Hematopoietic multipotent progenitor cell (in vitro differentiated cells): ENCODE measurements at places on chromosomes 5 and 9.

DNA sequence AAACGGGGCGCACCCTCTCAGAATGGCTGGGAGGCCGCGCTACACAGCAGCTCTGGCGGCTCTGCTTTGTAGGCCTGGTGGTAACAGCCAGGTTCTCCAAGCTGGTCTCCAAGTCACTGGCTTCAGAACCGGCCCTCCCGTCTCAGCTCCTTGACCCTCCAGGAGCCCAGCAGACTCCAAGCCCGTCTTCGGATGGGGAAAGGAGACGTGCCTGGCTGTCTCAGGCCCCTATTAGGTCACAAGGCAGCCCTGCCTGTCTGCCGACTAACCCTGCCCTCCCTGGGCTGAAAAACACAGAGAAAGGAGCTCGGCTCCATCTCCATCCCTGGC, 2.2 kb downstream of the ASB6 start:
- no peak for DNase-seq

DNA sequence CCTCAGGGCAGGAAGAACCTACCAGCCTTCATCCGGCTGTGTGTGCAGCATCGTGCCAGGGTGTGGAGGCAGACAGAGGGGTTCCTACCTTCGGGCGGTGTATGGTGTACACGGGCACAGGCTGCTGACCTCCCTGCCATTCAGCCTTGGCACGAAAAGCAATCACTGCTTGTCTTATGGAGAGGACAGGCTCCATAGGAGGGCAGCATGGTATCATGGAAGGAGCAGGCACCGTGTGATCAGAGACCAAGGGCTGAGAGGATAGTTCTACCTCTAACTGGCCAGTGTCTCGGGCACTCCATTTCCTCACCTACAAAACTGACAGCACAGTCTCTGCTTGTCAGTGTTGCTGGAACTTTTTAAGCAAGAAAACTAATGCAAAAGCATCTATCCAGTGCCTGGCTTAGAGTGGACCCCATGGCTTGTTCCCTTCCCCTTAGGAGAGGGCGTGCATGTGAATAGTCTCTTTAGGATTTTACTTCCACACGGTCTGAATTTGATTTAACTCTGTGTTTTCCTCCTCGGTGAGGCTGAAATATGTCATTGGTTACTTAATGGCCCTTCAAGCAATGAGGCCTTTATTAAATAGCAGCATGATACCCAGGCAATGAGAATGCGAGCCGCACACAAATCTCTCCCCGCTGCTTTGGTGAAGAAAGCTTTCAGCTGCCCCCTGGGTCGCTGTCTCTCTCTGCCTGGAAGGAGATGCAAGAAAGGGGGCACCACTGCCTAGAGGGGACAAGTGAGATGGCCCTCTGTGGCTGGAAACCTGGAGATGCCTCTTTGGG, 22.2 kb downstream of the TTLL11 start:
- DNase-seq, result no peak

DNA sequence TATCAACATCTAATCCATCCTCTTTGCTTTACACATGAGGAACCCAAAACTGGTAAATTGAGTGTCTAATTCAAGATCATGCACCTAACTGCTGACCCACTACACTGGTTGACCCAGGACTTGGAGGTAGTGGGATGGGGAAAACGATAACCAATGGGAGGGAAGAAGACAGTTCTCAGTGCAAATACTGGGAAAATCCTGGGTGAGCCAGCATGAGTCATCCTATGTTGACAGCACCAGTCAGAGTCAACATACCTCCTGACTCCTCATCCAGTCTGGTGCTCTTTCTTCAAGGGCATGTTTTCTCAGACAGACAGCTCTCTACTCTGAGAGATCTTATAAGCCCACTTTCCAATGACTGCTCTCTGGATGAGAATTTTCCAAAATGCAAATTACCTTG, 232.8 kb upstream of the PTGER4 start:
- DNase-seq, result no peak

- DNase-seq, result peak; percentile 54
These were observed 38.4 kb downstream of the PRKACG start for GRCh38 chr9:68975365-68976043.

- DNase-seq, result no peak
These were observed 219.9 kb upstream of the NFIL3 start for GRCh38 chr9:91643481-91644077.

- DNase-seq, result no peak
These were observed 64.6 kb downstream of the NEURL1B start for GRCh38 chr5:172705576-172706084.

GRCh38 chr9:2321523-2322148, 300.0 kb upstream of the VLDLR start:
- no peak for DNase-seq

DNA sequence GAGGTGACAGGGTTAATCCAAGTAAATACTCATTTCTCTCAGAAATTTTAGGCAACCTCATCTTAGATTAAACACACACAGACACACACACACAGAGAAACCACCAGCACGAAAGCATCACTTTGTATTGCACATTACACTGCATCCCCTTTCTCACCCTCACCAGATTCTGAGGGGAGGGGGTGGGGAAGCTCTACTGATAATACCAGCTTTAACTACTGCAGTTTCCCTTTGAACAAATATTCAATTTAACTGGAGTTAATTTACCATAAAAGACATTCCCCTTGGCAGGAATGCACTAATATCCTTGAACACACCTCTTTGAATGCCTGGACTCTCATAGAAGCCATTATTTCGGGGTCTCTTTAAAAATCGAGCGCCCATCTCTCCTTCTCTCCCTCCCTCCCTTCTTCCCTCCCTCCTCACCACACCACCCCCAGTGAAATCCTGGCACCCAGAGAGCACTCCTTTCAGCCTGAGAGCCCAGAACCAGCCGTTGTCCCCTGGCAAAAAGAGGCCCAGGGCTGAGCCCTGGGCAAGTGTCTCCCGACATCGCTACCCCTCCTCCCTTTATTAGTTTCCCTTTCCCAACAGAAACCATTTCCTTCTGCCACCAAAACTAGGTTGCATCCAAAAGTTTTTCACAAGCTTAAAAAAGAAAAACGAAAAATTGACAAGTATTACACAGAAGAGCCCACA, 2.8 kb upstream of the NFIB start:
- DNase-seq, result no peak

GRCh38 chr5:171426266-171426665, 6.8 kb downstream of the FGF18 start:
- no peak for DNase-seq

DNA sequence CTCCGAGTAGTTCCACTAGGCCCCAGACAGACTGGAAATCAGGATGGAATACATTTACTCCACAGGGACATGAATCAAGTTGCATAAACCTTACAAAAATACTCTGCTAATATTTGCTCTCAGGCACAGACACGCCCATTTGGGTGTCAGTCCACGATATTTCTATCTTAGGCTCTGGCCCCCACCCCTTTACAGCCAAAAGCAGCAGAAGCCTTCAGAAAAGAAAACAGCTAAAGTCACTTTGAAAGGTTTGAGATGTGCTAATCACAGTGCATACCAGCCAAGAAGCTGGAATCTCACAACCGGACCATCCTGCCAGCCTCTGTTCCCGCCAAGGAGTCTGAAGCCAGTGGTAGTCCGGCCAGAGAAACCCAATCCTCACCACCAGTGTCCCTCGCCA, 22.6 kb downstream of the PTPN3 start:
- DNase-seq, result no peak

GRCh38 chr9:122320413-122320881, 50.4 kb upstream of the PTGS1 start:
- DNase-seq, result no peak

GRCh38 chr9:6605202-6605601, 40.3 kb downstream of the GLDC start:
- DNase-seq, result no peak

DNA sequence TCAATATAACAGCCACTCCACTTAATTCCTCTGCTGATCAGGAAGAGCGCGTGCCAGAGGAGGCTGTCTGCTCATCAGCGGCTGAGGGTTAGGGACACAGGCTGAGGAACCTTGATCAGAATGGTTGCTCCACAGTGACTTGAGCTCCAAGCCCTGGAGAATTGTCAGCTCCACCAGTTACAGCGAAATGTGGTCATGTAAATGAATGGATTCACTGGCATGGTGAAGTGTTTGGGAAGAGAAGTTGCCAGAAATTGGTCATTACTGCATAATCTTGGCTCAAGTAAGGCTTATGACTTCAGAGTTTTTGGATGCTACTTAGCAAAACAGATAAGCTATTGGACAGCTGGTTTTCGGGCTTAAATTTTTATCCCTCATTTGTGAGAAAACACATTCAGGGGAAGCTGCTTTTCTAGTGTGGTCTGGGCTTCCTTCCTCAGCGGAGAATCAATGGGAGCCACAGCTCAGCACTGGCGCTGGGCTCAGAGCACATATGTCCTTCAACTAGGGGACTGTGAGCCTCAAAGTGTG, 65.0 kb downstream of the PRRT1B start:
- peak; percentile 42 for DNase-seq

DNA sequence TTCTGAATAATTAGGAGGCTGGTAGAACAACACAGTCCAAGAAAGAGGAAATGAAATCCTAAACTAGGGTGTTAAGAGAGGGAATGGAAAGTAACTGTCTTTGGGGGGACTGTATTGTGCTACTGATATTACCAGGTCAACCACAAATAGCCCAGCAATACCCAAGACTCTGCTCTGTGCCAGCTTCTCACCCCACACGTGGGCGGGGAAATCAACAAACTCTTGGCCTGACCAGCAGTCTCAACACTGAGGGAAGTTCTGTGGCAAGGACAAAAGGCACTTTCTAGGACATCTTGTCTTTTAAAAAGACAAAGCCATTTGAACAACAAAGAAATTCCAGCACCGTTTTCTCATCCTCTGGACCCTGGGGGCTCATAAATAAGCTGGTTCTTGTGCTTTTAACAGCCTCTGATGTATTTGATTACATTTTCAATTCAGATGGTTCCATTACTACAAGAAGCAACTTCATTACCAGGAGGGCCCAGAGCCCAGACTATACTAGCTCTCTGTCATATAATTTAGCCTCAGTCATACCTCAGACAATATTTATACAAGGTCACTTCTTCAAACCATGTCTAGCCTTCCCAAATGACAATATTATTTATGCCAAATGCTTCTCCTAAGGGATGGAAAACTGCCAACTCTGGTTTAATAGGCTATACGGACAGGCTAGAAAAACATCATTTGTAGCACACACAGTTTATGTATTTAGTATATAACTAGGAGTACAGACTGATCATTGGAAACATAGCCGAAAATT, 297.8 kb downstream of the CWC27 start:
- DNase-seq, result no peak

- DNase-seq, result no peak
These were observed 27.5 kb downstream of the ARL15 start for GRCh38 chr5:54282876-54283275.

- no peak for DNase-seq
These were observed 44.5 kb upstream of the DPYSL3 start for GRCh38 chr5:147554261-147554817.
